ENCODE measurements at places on chromosomes 16 and 17.

- H3K4me3 ChIP-seq, result no peak overlapping the region
- no peak for DNase-seq
- H3K27me3 ChIP-seq, result no peaks in the 10 kb centered on the region
- no peaks in the 10 kb centered on the region for H3K36me3 ChIP-seq
- no peaks in the 10 kb centered on the region for H3K4me1 ChIP-seq
- H3K27ac ChIP-seq, result no peak overlapping the region
Measured at GRCh38 chr16:64762211-64762610, 359.7 kb downstream of the CDH11 start.

GRCh38 chr16:88686062-88686438 lies 257 bp downstream of the SNAI3 start:
- peak overlapping the region; percentile 77 for H3K27ac ChIP-seq
- peaks cover 69% of the 10 kb centered on the region for H3K4me1 ChIP-seq
- peak overlapping the region; percentile 89 for H3K4me3 ChIP-seq
- H3K36me3 ChIP-seq, result no peaks in the 10 kb centered on the region

- H3K27ac ChIP-seq, result no peak overlapping the region
- no peaks in the 10 kb centered on the region for H3K27me3 ChIP-seq
Measured at GRCh38 chr17:65155622-65156021, 18.5 kb downstream of the RGS9 start.

GRCh38 chr17:65446838-65447526 lies 114.5 kb downstream of the AXIN2 start:
- no peaks in the 10 kb centered on the region for H3K27me3 ChIP-seq
- no peaks in the 10 kb centered on the region for H3K4me1 ChIP-seq
- no peak overlapping the region for H3K27ac ChIP-seq

- no peak for DNase-seq
- no peaks in the 10 kb centered on the region for H3K27me3 ChIP-seq
- no peak overlapping the region for H3K4me3 ChIP-seq
- H3K4me1 ChIP-seq, result no peaks in the 10 kb centered on the region
Measured at GRCh38 chr16:55971447-55971846, 96.3 kb upstream of the CES5A start.

DNA sequence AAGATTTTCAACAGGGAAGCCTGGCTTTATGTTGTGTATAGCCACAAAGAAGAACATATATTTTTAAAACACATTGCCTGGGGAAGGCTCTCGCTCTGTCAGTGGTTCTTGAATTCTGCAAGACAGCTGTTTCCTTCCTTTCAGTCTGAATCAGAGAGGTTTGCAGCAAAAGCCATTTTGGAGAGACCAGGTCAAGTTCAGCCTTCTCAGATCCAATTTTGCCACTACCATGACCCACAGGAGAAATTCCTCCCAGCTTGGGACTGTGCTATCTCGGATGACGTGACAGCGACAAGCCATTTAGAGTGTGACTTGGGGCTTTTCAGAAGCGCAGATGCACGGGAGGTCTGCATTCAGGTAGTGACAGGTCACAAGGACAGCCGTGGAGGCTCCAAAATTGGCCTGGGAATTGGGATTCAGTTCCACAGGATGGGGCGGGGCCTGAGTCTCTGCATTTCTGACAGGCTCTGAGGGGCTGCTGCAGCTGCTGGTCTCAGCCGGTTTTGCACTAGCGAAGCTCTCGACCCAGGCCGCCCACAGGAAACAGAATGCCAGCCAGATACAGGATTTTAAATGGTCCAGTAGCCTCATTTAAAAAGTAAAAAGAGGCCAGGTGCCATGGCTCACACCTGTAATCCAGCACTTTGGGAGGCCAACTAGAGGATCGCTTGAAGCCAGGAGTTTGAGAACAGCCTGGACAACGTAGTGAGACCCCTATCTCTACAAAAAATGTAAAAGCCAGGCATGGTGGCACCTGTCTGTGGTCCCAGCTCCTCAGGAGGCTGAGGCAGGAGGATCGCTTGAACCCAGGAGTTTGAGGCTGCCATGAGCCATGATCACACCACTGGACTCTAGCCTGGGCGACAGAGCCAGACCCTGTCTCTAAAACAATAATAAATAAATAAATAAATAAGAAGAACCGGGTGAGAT lies 196.6 kb upstream of the CIBAR2 start:
- peaks cover 77% of the 10 kb centered on the region for H3K4me1 ChIP-seq
- no peak overlapping the region for H3K4me3 ChIP-seq
- H3K36me3 ChIP-seq, result no peaks in the 10 kb centered on the region
- peaks cover 8% of the 10 kb centered on the region for H3K27me3 ChIP-seq

DNA sequence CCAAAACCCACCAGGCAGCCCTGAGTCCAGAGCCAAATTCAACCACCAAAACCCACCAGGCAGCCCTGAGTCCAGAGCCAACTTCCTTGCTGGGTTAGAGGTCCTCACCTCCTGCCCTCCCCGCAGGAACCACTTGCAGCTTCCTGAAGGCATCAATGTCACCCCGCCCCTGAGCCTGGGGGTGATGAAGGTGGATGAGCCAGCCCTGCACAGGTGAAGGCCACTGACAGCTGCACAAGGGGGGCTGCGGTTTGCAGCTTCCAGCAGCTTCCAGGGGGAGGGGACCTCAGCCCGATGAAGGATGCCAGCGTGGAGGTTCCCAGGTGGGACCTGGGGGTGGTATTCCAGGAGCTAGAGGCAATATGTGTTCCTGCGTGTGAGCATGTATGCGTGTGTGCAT lies 7.6 kb upstream of the CSNK1D start:
- H3K4me1 ChIP-seq, result peaks cover 53% of the 10 kb centered on the region
- H3K36me3 ChIP-seq, result no peaks in the 10 kb centered on the region
- no peak overlapping the region for H3K27ac ChIP-seq
- no peaks in the 10 kb centered on the region for H3K27me3 ChIP-seq

GRCh38 chr16:48035142-48035541 lies 120.7 kb downstream of the ABCC12 start:
- H3K36me3 ChIP-seq, result no peaks in the 10 kb centered on the region
- no peak overlapping the region for H3K27ac ChIP-seq
- DNase-seq, result no peak
- no peaks in the 10 kb centered on the region for H3K4me1 ChIP-seq

GRCh38 chr17:20281860-20282259 lies 185.5 kb downstream of the LGALS9B start:
- peaks cover 50% of the 10 kb centered on the region for H3K4me1 ChIP-seq
- H3K4me3 ChIP-seq, result peak overlapping the region; percentile 52
- peak overlapping the region; percentile 85 for H3K27ac ChIP-seq
- peaks cover 11% of the 10 kb centered on the region for H3K36me3 ChIP-seq
- no peaks in the 10 kb centered on the region for H3K27me3 ChIP-seq

DNA sequence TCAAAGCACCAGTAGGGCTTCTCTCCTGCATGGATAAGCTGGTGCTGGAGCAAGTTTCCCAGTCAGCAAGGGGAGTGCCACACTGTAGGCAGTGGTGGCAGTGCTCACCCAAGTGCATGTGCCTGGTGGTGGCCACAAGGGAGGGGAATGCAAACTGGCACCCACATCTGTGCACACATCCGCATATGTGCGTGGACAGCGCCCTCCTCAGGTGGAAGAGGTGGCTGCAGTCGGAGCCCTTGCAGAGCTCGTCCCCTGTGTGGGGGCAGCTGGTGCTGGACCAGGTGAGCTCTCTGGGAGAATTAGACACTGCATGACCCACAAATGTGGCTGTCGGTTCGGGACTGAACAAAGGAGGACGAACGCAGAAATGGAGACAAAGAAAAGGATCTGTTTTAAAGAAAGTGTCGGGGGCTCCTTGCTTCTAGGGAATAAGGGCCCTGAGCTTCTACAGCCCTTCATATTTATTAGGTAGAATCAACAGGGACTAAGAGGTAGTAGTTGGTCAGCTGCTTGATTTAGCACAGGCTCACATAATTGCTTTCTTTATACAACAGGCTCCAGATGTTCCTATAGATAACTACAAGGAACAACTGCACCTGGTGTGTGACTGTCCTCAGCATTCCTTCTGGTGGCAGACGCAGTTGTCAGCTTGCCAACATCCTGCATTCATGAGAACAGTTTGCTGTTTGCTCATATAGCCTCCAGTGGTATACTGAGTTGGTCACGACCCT lies 5.3 kb upstream of the ZNF689 start:
- no peak overlapping the region for H3K4me3 ChIP-seq
- H3K27ac ChIP-seq, result no peak overlapping the region
- peaks cover 18% of the 10 kb centered on the region for H3K4me1 ChIP-seq
- no peaks in the 10 kb centered on the region for H3K36me3 ChIP-seq
- DNase-seq, result peak; percentile 67

- DNase-seq, result no peak
- no peaks in the 10 kb centered on the region for H3K4me1 ChIP-seq
- no peaks in the 10 kb centered on the region for H3K27me3 ChIP-seq
Measured at GRCh38 chr17:75557075-75557851, 30.3 kb upstream of the MYO15B start.

GRCh38 chr16:57358527-57359095 lies at the start of gene CCL22:
TSS of gene CCL22 (plus strand) at chr16:57358783. CDS start at chr16:57358817, 34 bp downstream.
- H3K27me3 ChIP-seq, result no peaks in the 10 kb centered on the region
- peak; percentile 82 for DNase-seq
- H3K27ac ChIP-seq, result no peak within 1 kb of the TSS
- H3K36me3 ChIP-seq, result no peaks in the 10 kb centered on the region

- H3K27me3 ChIP-seq, result peaks cover 31% of the 10 kb centered on the region
- no peak overlapping the region for H3K4me3 ChIP-seq
- H3K4me1 ChIP-seq, result peaks cover 4% of the 10 kb centered on the region
- H3K36me3 ChIP-seq, result no peaks in the 10 kb centered on the region
- no peak overlapping the region for H3K27ac ChIP-seq
Measured at GRCh38 chr16:15434079-15434424, 336 bp upstream of the BMERB1 start.

- DNase-seq, result no peak
- H3K4me3 ChIP-seq, result no peak overlapping the region
- H3K36me3 ChIP-seq, result peaks cover 29% of the 10 kb centered on the region
- H3K4me1 ChIP-seq, result no peaks in the 10 kb centered on the region
- no peaks in the 10 kb centered on the region for H3K27me3 ChIP-seq
- no peak overlapping the region for H3K27ac ChIP-seq
Measured at GRCh38 chr16:71672125-71672524, 46.1 kb downstream of the MARVELD3 start.

Data from CD14-positive monocyte (primary cell).